Activated CD4-positive, alpha-beta T cell treated with anti-CD3 and anti-CD28 coated beads, Interleukin-2, amount 50 U/mL, for 16 hours (primary cell): ENCODE measurements at places on chromosomes 5 and 9.

- DNase-seq, result no peak
These were observed 38.3 kb upstream of the FBXW11 start for GRCh38 chr5:172044631-172045314.

GRCh38 chr5:163619951-163620350 is 114.5 kb downstream of the MAT2B start:
- no peak for DNase-seq

DNA sequence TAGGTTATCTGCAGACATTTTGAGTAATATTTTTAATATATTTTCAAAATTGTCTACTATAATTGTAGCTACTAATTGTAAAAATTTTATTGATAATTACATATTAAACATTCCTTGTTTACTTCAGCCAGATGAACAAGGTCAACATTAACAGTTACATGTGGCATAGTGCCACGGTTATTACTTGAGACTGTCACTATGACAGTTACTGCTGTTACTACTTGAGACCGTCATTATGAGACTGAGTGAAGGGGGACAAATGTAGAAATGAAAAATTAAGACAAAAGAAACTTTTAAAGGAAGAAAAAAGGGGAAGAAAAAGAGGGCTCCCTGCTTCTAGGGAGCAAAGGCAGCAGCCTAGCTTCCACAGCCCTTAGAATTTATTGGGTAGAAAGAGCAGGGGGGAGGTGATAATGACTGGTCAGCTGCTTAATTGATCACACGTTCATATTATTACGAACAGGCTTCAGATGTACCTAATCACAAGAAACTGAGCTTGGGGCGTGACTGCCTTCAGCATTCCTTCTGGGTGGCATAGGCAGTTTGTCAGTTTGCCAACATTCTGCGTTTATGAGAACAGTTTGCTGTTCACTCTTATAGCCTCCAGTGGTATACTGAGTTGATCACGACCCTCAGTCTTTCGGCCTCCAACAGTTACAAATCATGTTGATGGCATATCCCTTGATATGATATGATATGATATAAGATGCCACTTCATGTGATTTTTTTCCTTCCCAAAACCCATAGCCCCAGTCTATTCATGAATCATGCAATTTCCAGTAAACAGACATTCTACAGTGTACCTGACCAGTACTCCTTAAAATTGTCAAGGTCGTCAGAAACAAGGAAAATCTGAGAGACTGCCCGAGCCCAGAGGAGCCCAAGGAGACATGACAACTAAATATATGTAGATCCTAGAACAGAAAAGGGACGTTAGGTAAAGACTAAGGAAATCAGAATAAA is 13.1 kb downstream of the MARCHF6 start:
- no peak for DNase-seq

- no peak for DNase-seq
These were observed 5.8 kb downstream of the LTC4S start for GRCh38 chr5:179799644-179799973.

- no peak for DNase-seq
These were observed 34.0 kb downstream of the B4GALT1 start for GRCh38 chr9:33133186-33133585.

- DNase-seq, result peak; percentile 80
These were observed 51.8 kb upstream of the HMHB1 start for GRCh38 chr5:143760131-143760505.

DNA sequence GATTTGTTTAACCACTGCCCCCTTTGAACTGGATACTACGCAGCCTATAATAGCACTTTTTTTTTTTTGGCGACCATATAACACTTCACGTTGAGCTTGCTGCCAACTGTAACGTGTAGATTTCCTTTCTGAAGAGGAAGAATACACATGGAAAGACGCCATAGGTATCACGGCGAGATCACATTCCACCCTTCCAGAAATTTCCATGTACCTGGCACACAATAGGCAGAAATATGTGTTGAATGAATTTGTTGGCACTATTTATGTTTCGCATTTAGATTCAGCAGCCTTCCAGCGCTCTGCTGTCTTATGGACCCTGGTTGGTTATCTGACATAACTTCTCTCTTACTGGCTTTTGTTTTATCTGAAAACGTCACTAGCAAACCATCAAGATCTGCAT is 250.3 kb downstream of the SLIT3 start:
- no peak for DNase-seq

DNA sequence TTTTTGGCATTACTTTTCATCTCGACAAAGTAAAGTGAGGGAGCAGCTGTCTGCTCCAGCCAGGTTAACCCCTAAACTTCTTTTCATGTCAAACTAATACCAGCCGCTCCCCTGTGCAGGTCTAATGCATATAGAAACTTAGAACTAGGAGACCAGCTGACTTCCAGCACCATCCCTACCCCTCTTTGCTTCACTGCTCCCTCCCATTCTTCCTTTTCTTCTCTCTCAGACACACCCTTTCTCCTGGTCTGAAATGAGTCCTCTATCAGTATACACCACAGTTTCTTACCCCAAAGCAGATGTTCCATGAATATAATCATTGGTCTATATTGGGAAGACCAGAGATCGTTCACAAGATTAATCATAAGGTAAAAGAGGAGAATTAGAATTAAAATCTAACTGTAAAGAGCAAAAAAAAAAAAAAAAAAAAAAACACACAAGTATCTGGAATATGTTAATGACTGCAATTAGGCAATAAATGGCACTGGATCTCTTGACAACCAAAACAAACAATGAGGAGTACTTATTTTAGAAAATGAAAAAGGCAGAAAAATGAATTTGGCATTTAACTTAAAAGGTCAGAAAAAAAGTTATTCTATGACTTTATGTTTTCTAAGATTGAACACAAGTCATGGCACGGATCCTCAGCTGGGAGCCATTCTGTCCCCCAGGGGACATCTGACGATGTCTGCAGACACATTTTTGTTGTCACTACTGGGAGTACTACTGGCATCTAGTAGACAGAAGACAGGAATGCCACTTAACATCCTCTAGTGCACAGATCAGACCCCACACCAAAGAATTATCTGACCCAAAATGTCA is 209.8 kb downstream of the PJA2 start:
- no peak for DNase-seq

DNA sequence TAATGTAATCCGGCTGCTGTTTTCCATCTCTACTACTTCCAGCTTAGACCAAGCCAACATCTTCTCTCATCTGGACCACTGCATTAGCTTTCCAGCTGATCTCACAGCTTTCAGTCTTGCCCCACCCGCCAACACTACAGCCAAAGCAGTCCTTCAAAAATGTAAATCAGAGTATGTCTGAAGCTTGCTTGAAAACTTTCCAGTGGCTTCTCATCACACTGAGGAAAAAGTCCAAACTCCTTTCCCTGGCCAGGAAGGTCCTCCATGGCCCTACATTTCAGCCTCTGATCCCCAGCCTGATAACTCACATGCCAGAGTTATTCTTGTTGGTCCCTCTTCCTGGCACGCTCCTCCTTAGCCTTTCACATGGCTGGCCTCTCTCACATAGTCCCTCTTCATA is 38.5 kb downstream of the TTC1 start:
- no peak for DNase-seq

DNA sequence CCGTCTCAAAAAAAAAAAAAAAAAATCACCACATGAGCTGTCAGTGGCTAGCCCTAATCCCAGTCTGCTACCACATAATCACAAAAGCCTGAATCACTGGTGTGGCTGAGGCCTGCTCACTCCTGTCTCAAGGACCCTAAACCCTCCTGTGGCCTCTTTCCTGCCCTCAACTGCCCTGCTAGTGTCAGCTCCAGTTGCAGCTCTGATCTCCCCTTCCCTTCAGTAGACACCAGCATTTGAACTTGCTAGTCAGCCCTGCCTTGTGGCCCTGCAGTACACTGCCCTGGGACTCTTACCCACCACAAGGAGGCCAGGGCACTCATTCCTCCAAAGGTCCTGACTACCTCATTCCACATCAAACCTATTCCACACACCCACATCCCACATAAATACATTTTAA is 9.5 kb upstream of the P4HA2 start:
- DNase-seq, result no peak

DNA sequence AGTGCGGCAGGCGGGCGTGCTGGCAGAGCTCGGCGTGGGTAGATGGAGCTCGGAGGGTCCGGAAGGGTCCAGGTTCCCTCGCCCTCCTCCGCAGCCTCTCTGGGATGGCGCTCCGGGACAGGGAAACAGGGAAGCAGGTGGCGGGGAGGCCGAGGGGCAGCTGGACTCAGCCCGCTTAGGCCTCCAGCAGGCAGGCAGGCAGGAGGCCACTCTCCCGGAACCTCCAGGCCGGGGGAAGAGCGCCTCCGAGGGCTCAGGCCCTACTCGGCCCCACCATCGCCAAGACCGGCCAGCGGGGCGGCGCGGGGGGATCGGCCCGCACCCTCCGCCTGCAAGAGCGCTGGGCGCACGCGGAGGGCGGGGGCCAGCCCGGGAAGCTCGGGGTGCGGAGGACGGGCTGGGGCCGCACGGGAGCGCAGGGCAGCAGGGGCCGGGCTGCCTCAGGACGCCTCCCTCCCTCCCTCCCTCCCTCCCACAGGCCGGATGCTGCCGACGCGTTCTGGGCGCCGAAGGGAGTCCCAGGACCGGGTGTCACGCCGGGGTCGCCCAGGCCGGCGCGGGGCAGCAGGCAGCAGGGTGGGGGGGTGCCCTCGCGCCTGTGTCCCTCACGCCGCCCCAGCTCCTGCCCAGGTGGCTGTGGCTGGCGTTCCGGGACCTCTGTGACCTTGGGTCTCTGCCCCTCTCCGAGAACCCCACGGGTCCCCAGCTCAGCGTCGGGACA is 977 bp downstream of the MGAT4B start:
- no peak for DNase-seq

DNA sequence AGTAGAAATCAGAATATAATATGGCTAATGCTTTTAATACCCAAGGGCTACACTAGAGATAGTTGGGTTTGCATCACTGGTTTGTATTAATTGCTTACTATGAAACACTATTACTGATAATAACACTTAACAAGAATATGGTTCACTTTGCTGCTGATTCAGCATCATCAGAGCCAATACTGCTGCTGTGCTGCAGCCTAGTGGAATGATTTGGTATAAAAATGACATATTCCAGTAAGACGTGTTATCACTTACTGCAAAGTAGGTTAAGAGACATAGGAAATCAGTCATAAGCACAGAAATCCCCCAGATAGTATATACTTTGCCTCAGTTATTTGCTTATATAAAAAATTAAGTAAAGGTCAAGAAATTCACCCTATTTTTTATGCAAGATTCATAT is 2.8 kb downstream of the CDH10 start:
- DNase-seq, result peak; percentile 1

GRCh38 chr5:132079619-132080018 is 6.0 kb downstream of the CSF2 start:
- DNase-seq, result no peak

DNA sequence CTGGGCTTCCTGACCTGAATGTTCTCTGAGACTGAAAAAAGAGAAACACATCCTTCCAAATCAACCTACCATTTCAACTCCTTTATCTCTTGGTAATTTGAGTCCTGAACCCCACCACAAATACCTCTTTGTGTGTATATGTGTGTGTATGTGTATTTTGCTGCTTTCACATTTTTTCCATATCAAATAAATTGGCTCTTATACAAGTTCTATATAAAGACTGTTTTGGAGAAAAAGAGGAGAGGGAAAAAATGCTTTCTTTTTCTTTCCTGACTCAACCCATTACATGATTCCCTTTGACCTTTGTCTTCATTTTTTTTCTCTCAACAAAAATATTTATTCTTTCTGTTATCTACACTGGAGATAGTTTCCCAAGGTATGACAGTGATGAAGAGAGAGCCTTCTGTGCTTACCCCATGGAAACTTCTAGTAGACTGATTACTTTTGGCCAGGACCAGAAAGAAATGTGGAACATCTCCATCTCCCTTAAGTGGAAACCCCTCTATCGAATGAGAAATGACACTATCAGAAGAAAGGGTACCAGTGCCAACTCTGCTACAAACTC is 85.3 kb downstream of the PAPPA start:
- DNase-seq, result no peak

- no peak for DNase-seq
These were observed 278.3 kb downstream of the PDE4D start for GRCh38 chr5:59615272-59615671.

GRCh38 chr5:17964067-17964466 is 329.8 kb downstream of the TAF11L14 start:
- DNase-seq, result no peak

DNA sequence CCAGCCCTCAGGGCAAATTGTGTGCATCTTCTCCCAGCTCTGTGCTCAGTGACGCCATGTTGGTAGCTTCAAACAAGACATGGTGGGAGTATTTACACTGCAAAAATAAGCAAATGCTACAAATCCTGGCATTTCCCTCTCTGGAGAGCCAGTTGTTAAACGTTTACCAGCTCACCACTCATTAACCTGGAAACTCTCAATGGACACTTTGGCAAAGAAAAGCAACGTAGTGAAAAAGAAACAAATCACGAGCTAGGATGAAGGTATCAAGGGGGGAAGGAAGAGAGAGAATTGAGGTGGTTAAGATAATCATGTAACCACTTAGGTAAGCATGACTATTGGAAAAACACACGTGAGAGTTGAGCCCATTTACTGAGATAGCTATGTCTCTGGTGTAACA is 72.5 kb downstream of the MRPS30 start:
- no peak for DNase-seq

GRCh38 chr5:159123700-159124099 is 24.0 kb upstream of the EBF1 start:
- peak; percentile 60 for DNase-seq

DNA sequence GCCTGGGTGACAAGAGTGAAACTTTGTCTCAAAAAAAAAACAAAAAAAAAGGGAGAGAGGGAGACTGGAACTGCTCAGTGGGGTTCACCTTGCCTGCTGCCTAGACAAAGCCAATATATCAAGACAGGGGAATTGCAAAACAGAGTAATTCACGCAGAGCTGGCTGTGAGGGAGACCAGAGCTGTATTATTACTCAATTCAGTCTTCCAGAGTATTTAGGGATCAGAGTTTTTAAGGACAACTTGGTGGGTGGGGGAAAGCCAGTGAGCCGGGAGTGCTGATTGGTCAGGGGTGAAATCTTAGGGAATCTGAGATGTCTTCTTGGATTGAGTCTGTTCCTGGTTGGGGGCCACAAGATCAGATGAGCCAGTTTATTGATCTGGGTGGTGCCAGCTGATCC is 25.6 kb upstream of the SPIN1 start:
- no peak for DNase-seq

- no peak for DNase-seq
These were observed 1.3 kb downstream of the ZER1 start for GRCh38 chr9:128770286-128771030.

DNA sequence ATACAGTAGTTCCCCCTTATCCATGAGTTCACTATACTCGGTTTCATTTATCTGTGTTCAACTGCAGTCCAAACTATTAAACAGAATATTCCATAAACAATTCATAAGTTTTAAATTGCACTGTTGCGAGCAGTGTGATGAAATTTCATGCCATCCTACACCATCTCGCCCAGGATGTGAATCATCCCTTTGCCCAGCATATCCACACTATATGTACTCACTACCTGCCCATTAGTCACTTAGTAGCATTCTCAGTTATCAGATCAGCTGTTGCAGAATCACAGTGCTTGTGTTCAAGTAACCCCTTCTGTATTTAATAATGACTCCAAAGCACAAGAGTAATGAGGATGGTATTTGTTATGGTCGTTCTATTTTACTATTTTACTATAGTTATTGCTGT is 51.5 kb downstream of the SHOC1 start:
- DNase-seq, result peak; percentile 68
